ENCODE measurements at places on chromosomes 6 and 20.

GRCh38 chr6:42104095-42104803 is 38.2 kb downstream of the C6orf132 start:
- DNase-seq = no peak

DNA sequence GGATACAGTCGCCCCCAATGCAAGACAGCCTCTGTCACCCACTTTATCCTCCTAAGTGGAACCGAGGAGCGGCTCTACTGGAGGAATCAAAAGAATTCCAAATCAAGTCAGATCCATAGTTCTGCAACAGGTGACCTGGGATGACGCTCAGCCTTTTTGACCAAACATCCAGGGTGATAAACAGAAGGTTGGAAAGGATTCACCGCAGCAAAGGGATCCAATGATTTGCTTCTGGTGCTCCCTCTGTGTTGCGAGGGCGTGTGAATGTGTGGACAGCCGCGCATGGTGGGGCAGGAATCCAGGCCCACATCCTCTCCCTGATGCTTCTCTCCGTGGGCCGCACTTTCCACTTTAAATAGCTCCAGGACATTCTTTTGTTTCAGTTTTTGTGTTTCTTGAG is 116.8 kb upstream of the CDH4 start:
- DNase-seq = no peak

DNA sequence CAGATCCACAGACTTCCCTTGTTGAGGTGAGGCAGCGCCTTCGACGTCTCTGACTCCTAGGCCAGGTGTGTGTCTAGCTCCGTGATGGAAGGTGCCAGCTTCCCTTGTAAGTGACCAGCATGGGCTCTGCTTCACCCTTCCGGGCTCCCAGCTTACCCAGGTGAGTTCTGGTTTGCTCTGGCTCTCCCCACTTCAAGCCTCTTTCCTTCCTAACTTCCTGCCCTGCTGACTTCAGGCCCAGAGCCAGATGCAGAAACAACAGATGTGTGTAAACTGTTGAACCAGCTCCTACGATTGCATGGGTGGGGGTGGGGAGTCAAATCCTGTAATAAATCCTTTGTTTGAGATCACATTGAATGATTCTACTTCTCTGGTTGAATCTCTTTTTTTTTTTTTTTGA is 51.6 kb upstream of the BMP6 start:
- no peak for DNase-seq

DNA sequence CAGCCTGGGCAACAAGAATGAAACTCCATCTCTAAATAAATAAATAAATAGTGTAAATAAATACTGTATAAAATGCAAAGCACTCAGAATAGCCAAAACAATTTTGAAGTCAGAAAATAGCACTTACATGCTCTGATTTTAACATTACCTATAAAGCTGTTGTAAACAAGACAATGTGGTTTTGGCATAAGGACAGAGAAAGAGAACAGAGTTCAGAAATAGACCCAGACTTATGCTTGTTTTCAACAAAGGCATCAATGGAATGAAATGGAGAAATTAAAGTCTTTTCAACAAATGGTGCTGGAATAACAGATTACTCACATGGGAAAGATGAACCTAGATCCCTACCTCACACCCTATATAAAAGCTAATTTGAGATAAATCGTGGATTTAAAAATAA is 10.4 kb downstream of the ACAT2 start:
- no peak for DNase-seq

- no peak for DNase-seq
Observed at GRCh38 chr6:46863791-46864190, 57.9 kb downstream of the ADGRF5 start.

DNA sequence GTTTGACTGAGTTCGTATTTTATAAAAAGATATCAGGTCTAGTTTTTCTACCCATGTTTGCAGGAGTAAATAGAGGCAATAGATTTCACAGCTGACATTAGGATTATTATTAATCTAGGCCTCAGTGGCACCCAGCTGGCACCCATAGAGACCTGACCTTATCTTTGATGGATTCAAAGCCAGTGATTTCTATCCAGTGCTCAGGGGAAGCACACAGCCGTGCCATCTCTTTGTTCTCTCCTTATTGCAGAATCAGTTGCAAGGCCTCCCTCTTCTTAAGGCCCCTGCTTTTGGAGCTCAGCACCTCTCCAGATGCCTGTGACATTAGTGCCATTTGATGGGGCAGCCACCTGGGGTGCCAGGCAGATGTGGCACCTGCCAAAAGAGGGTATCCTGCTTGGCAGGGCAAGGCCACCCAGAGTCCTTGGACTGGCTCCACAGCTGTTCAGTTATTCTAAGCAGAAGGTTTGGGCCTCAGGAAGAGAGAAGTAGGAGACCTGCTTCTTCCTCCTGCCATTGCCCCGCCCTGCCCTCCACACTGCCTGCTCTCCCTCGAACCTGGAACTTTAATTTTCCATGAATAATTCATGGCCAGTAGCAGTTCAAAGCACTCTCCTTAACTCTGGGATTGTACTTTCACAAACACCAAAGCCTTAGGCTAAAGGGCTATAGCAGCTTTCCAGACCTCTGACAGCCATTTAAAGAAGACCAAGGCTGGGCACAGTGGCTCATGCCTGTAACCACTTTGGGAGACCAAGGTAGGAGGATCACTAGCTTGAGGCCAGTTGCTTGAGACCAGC is 206.3 kb downstream of the ZDHHC14 start:
- DNase-seq = no peak

DNA sequence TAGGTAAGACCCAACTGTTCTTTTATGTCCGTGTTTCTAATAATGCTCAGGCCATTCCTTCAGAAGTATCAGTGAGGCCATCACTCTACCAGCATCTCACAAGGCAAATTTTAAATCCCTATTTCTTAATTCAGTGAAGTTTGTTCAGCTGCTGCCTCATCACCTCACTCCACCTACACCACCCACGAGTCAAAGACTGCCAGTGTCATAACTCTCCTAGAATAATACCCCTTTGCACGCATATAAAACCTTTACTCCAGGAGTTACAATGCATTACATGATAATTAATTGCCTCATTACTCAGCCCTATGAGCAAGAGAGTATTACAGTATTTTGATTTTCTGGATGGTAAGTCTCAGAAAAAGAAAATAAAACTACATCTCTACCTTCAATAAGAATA is 793.6 kb downstream of the TFAP2A start:
- DNase-seq = no peak

GRCh38 chr6:129766959-129767728 is 57.2 kb upstream of the ARHGAP18 start:
- peak; percentile 25 for DNase-seq

DNA sequence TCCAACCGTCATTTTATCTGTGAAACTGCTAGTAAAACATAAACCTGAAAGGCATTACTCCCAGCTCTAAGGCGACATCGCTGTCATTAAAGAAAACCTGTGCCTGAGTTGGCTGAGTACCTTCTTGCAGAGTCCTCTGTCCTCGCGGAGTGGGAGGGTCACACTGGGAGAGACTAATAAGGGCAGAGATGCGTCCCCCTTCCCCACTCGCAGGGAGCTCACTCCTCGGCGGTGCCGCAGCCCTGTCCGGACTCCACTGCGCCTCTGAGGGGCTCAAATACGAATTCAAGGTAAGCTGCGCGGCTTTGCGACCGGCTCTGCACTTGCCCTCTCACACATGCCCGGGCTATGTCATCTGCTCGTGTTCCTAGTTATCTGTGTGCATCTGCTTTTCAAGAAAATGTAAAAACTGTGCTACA is at the start of gene COL19A1:
TSS of gene COL19A1 (plus strand) at position 206 of the 419 bp plus-strand sequence. CDS start 13,012 bp downstream, outside the sequence.
- DNase-seq = peak; percentile 34

DNA sequence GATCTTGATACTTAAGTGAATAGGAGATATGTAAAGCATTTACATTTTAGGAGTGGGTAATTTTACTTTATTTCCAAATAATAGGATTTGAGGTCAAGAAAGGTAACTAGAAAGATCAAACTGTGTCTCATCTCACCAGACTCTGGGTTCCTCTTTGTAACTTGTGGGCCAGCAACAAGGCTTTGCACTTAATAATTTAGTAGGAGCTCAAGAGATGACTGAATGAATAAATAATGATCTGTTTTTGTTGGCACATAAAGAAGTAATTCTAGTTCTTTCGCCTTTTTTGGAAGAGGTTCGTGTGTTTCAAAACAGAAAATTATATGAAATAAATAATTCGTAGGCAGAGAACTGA is 67.4 kb upstream of the FABP7 start:
- DNase-seq = no peak

GRCh38 chr20:43404878-43405277 is 52.8 kb upstream of the SRSF6 start:
- no peak for DNase-seq

- no peak for DNase-seq
Observed at GRCh38 chr6:130781557-130781956, 45.6 kb upstream of the SMLR1 start.

GRCh38 chr6:2225422-2226392 is 19.7 kb downstream of the GMDS start:
- DNase-seq = no peak

DNA sequence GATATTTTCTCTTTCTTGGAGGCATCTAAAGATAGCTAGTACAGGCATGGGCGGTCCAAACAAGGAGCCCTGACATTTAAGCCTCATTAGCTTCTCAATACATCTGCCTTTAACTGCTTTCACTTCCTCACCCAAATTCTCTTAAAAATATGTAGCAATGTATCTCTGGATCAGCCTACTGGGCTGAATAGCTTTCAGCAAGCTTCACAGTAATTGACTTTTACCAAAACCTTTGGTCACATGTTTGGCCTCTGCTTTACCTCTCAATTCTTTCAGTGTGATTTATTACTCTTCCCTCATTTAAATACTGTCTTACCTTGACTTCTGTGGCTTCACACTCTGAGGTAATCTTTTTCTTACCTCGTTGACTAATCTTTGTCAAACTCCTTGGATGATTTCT is 1618.1 kb downstream of the GRIK2 start:
- DNase-seq = no peak

DNA sequence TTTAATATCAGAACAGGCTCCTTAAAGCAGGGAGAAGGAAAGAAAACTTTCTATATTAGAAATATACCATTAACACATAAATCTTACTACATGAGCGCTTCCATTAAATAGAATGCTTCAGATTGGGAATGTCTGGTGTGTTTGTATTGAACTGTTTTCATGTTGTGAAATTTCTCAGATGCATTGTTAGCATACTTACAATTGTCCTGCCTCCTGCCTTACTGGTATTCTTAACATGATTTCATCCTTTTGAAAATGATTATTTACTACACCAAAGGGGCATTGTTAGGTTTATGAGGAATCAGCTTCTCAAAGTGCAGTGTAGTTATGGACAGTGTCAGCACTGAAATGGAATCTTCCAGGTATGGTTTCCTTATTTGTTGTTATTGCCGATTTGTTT is 145.6 kb downstream of the MTFR2 start:
- DNase-seq = no peak

- DNase-seq = no peak
Observed at GRCh38 chr6:13305791-13306190, 22.5 kb downstream of the TBC1D7 start.

DNA sequence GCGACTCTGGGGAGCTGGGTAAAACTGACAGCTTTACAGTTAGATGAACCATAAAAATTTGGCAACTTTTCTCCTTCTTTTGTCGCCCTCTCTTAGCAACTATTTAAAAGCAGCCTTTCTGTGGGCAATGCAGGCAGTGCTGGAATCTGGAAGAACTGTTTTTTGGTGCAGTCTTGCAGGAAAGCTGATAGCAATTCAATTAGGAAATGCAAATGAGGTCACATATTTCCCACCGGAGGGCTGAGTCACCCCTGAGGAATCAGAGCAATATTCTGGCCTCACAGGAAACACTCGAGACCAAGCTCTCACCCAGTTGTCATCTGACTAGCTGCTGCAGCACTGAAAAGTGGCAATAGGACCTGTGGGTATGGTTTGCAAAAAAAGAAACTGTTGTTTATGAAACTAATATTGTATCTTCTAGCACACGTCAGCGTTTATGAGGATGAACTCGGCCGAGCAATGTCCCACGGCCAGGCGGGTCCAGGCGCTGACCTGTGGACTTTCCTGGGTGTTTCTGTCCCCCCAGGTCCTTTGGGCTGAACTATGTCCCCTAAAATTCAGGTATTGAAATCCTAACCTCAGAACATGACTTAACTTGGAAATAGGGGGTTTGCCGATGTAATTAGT is 312.3 kb downstream of the TAF4 start:
- no peak for DNase-seq

DNA sequence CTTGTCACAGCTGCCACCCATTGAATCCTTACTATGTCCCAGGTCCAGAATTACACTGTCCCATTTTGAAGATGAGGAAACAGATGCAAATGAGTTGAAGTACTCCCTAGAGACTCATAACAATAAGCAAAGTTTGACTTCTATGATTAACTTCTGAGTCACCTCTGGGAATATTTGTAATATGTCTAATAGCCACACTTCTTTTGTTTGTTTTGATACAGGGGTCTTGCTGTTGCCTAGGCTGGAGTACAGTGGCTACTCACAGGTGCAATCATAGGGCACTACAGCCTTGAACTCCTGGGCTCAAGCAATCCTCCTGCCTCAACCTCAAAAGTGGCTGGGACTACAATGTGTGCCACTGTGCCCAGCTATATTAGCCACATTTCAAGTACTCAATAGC is 11.4 kb upstream of the SOX12 start:
- no peak for DNase-seq
